ENCODE measurements at places on chromosomes 1 and 21.

- DNase-seq, result no peak
These were observed 480.4 kb upstream of the USP24 start for GRCh38 chr1:55695552-55695951.

- no peak for DNase-seq
These were observed 1.4 kb upstream of the STMN1 start for GRCh38 chr1:25907601-25908000.

GRCh38 chr1:14970799-14971141 lies 182.8 kb upstream of the TMEM51 start:
- DNase-seq, result no peak

GRCh38 chr1:45272913-45273371 lies 53.8 kb upstream of the HPDL start:
- DNase-seq, result no peak

DNA sequence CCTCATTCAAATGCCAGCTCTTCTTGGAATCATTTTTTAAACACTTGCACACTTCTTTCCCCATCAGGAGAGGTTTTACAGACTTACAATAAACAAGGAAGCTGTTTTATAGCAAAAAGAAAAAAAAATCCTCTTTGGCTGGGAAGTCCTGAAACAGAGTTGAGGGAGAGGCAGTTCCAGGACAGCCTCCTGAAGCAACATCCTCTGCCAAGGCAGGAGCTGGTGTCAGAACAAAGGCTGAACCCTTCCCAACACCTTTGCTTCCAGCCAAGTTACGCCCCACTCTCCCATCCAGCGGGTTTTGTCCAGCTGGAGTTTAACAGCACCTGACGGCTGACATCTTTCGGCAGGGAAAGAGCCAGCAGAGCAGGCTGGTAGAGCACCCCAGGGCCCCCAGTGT lies 287.8 kb downstream of the RRAGC start:
- DNase-seq, result no peak

GRCh38 chr1:81517987-81518386 lies 282.7 kb upstream of the ADGRL2 start:
- no peak for DNase-seq

DNA sequence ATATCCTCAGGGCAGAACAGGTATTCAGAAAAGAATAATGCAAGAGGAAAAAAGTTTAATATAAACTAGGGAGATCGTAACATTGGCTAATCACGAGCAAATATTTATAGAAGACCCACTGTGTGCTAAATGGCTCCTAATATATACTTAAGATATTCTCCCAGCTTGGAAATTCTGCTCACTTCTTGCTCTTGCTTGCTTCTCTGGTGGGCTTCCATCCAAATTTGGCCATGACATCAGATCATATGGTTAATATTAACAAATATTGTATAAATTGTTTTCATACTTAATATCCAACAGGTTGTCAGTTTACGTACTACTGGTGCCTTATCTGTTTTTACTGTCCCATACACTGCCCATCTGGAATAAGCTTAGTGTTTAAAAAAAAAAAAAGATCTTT lies 1.1 kb downstream of the COX20 start:
- DNase-seq, result no peak

- DNase-seq, result peak; percentile 93
These were observed at the start of gene PLEKHO1 for GRCh38 chr1:150149271-150150132. TSS of gene PLEKHO1 (plus strand) at chr1:150149916. CDS start at chr1:150150258, 342 bp downstream.

DNA sequence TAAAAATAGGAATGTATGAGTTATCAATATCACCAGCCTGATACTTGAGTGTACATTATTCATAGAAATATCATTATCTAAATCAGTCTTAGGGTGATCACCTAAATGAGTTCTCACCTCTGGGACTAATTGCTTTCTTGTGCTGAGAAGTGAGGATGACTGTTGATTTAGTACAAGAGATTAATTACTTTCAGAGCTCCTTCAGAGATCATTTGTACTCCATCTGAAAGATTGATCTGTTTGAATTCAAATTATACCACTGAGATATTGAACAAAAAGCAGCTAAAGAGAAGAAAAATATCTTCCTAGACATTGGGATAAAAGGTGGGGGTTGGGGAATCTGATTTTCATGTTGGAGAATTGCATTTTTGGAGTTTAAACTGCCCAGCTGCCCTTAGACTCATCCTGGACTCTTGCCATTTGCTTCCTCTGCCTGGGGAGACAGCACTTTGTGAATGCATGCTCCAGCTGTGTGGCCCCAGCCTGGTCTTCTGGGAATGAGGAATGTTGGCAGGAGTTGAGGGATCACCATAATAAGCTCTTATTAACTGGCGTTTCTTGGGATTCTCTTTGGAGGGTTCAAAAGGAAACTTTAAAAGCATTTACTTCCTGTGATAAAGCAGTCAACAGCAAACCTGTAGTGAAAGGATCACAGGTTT lies 19.7 kb upstream of the PGBD2 start:
- DNase-seq, result no peak

DNA sequence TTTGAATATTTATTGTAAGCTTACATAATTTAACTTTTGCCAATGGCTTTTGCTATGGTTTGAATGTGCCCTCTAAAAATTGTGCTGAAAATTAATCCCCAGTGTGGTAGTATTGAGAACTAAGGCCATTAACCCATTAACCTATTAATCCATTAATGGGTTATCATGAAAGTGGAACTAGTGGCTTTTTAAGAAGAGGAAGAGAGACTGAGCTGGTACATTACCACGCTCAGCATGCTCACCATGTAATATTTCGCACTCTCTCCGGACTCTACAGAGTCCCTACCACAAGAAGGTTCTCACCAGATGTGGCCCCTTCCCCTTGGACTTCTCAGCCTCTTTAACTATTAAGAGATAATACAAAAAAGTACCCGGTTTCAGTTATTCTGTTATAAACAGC lies 164.4 kb upstream of the ZRANB2 start:
- DNase-seq, result no peak

- DNase-seq, result no peak
These were observed 94.9 kb upstream of the IGSF21 start for GRCh38 chr1:18012686-18013085.

GRCh38 chr1:196557797-196558196 lies 50.4 kb downstream of the KCNT2 start:
- no peak for DNase-seq

DNA sequence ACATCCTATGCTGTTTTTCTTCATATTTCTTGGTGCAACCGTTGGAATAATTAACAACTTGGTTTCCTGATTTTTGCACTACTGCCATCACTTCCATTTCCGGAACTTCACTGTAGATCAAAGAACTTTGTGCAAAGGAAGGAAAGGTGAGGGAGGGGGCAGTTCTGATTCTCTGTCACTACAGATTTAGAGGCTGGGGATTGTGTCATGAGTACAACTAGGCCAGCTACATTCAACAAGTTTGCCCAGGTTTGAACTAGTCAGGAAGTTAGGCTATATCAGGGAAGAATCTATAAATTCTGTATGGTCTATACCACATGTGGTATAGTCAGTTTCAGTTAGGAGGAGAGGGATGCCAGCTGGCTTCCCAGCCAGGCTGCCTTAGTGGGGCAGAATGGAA lies 84.2 kb downstream of the RGL1 start:
- DNase-seq, result no peak

GRCh38 chr1:70438529-70438928 lies 27.5 kb downstream of the CTH start:
- DNase-seq, result no peak

GRCh38 chr1:180854001-180854400 lies 58.7 kb upstream of the KIAA1614 start:
- no peak for DNase-seq

DNA sequence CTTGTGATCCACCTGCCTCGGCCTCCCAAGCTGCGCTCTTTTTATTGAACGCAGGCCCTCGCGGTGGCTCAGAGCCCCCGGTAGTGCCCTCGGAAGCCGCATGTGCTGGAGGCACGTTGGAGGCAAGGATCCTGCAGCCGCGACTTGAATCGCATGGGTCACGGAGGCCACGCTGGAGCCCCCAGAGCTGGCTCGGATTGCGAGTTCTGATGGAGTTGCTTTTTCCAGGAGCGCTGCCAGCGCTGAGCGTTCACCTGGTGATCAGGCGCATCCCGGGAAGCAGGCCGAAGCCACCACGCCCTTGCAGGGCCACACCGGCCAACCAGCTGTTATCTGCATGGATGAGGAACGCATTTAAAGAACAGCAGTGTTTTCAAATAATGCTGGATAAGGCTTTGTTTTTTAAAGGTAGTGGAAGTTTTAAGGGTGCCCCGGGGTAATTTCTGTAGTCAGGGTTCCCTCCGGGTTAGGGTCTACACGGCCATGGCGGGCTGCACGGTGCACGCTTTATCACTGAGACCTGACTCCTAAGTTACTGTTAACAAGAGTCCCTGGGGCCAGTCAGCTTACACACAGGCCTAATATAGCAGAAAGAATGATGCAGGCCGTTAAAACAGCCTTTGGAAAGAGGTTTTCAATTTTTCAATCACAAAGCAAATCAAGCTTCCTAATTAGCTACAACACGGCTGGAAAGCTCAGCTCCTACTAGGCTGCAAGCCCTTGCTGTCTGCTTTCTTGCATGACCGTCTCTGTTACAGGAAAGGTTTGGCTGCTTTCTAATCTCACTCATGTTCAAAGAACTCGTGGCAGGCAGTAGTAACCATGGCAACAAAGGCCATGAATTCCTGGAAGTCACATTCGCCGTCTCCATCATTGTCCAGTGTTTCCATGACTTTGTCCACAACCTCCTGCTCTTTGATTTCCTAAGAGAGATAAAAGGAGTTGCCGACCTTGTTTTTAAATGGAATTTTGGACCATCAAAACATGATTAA lies 6.0 kb downstream of the S100B start:
- DNase-seq, result no peak

DNA sequence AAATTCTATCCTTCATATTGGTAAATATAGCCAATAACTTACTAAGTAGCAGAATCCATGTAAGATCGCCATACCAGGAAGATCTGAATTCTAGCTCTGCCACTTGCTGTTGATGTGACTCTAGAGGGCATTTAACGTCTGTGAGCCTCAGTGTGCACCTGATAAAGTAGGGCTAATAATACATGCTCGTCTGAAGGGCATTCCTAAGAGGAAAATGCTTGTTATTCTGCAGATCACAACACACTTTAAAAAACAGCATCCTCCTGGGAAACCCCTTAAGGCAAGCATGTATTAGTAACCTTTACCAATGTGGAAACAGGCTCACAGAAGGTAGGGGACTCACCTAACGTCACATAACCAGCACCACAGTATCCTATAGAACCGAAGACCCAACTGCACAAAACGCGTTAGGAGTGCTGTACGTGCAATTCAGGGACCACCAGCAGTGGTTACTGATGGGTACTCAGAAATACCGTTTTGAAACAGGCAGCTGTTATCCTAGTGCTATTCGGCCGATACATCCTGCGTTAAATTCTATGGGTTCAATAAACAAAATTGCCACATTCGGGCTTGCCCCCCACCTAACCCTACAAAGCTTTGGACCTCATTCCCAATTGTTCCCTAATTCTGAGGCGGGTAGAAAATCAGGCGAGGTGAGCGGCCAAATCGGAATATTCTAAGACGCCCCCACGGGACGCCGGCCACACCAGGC lies 758 bp downstream of the DEPDC1 start:
- DNase-seq, result no peak

DNA sequence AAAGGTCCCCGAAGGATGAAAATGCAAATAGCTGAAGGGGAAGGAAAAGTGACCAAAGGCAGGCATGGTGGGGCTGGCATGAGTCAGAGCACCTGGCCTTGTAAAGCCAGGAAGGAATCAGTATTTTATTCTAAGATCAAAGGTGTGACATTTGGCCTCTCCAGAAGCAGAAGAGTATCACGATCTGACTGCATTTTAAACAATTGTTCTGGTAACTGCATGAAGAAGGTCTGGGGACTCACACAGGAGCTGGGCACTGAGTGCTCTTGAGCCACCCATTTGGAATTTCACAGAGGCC lies 23.2 kb downstream of the MAB21L3 start:
- DNase-seq, result no peak

- DNase-seq, result no peak
These were observed 543.0 kb upstream of the B3GALT2 start for GRCh38 chr1:193729429-193729828.

GRCh38 chr1:208601561-208601960 lies 357.4 kb upstream of the PLXNA2 start:
- no peak for DNase-seq

DNA sequence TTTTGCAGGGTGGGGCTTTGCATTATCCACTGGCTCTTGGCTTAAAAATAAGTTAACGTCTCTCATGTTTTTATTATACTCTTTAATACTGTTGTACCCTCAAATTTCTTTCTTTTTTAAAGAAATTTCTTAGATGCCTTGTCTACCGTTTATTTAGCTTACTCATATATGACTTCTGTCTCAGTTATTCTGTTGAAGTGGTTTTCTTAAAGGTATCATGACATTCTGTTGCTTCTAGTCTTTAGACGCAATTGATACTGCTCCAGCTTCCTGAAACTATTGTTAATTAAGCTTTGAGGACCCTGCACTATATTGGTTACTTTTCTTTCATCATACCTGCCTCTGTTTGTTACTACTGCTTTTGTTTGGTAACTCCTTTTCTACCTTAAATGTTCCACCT lies 11.7 kb downstream of the PKN2 start:
- no peak for DNase-seq

GRCh38 chr1:174584071-174584470 lies 136.3 kb downstream of the GPR52 start:
- no peak for DNase-seq

- no peak for DNase-seq
These were observed 1075.0 kb downstream of the TTLL7 start for GRCh38 chr1:82923931-82924330.

DNA sequence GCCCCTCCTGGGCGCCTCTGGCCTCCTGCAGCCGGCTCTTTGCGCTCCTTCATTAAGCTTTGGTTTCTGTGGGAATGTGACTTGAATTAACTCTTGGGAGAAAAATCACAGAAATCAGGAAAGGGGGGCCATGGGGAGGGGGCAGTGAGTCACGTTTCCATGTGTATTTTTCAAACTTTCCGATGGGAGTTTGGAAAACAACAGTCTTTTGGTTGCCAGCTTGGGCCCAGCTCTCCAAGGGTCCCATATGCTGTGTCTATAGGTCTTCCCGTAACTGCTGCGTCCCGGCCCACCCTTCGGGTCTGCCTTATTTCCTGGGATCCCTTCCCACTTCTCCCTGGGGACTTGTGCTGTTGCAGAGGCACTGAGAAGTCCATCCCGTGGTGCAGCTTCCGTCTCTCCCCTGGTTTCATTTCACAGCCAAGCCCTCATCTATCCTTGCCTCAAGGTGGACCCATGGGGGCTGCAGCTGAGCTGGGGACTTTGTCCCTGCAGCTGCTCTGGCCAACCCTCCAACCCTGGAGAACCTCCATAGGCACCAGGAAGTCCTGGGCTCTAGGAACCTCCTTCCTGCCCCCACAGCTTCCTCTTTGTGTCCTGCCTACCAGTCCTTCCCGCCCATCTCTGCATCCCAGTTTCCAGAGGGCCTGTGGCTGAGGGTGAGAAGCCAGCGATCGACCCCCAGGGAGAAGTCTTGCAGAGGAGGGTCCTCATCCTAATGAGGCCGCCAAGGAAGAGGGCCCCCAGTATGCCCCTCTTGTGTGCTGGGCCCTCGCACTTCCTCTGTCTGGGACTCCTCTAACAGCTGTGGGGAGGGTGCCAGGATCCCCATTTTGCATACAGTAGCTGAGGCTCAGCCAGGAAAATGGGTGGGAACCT lies 11.6 kb upstream of the LMNA start:
- DNase-seq, result no peak

- no peak for DNase-seq
These were observed 10.5 kb upstream of the LMO4 start for GRCh38 chr1:87318056-87318650.

Measured in posterior cingulate gyrus (tissue), 11 donors.